Cardiac fibroblast (primary cell): ENCODE measurements at places on chromosomes 12 and 14.
A peak's percentile ranks its signal among the peaks of the same experiment; 100 is the strongest.

DNA sequence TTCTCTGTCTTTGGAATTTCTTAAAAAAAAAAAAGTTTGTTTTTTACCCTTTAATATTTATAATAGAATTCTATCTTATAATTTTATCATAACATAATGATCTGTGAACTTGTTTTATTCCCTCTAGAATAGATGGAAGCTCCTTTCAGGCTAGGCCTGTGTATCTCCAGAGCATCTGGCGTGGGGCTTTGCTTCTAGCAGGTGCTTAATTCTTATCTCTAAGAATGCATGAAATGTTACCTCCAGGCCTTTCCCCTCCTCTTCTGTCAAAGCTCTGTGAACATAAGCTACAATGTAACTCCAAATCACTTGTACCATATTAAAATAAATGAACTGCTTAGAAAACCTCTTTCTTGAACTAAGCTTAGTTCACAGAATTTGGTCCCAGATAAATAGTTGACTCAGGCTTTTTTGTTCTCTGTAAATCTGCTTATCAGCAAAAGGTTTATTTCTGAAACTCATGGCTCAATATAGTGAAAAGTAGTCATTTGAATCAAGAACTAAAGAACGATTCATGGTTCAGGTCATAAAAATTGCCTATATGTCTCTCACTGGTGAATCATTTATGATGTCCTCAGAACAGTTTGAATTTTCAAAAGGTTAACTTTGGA, 407.1 kb downstream of the TRHDE start:
- DNase-seq: no peak

DNA sequence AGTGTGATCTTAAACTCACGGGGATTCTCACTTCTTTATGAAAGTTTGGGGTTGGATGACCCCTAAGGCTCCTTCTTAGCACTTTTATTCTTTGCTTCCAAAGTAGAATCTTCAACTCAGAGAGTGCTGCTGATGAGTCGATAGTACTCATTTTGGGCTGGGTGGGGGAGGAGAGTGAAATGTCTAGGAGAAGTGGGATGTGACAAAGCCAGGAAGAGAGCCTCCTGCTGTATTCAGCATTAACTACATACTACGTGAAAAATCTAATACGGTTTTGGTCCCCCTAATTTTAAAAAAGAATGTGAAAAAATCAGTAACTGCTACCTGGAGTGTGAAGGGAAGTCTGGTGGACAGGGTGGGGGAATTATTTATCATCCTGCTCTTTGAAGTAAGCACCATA, 148.3 kb downstream of the SAMD4A start:
- DNase-seq: peak; percentile 56

DNA sequence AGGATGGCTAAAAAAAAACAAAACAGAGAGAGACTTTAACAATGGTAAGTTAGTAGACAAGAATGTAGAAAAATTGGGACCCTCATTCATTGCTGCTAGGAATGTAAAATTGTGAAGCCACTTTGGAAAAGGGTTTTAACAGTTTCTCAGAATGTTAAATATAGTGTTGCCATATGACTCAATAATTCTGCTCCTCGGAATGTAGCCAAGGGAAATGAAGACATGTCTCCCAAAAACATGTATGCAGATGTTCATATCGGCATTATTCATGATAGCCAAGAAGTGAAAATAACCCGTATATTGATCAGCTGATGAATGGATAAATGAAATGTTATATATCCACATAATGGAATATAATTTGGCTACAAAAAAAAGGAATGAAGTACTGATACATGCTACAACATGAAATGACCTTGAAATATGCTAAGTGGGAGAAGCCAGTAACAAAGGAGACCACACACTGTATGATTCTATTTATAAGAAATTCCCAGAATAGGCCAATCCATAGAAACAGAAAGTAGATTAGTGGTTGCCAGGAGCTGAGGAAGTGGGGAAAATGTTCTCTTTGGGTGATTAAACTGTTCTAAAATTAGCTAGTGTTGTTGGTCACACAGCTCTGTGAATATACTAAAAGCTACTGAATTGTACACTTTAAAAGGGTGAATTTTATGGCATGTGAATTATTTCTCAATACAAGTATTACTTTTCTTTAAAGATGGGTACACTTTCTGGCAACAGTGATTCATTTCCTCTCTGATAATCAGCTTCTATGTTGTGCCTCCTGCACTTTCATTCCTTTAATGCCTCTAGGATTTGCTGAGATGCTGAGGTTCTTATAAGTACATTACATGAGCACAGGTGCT, 132.5 kb downstream of the DAAM1 start:
- peak; percentile 73 for DNase-seq

DNA sequence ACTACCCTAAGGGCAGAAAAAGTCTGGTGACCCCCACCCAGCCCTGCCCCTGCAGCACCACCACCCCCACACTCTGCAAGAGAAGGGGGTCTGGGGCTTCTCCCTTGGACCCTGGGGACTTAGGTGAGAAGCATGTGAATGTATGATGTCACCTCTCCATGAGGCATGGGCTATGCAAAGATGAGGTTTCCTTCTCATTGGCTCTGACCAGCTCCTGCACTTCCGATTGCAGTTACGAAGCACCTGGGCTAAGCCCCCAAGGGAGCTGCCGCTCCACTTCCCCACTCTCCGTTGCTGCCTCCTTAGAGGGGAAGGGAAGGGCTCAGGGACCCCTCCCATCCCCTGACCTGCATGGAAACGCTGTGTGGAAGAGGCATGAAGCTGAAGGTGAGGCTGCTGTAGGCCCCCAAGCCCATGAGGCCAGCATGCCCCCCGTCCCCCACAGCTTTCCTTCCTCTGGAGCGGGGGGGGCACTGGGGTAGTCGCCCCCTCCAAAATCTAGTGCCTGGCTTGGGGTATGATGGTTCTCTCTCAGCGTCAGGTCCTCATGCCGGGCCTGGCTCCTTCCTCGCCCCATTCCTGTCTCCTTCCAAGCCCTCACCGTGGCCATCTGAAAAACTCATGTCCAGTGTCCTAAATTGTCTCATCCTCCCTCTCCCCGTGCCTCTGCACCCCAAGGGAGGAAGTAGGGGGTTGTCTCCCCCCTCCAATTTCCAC, 5.5 kb upstream of the DDX23 start:
- no peak for DNase-seq

- DNase-seq: no peak
Measured at GRCh38 chr12:118344829-118345228, 27.9 kb downstream of the TAOK3 start.

GRCh38 chr12:19190292-19191031, 60.9 kb downstream of the PLEKHA5 start:
- DNase-seq: peak; percentile 75

GRCh38 chr12:116538076-116538591, 21.0 kb upstream of the MAP1LC3B2 start:
- no peak for DNase-seq

- DNase-seq: no peak
Measured at GRCh38 chr12:123524378-123524777, 9.1 kb downstream of the RILPL1 start.

GRCh38 chr14:89240414-89240813, 176.6 kb downstream of the FOXN3 start:
- DNase-seq: peak; percentile 46

DNA sequence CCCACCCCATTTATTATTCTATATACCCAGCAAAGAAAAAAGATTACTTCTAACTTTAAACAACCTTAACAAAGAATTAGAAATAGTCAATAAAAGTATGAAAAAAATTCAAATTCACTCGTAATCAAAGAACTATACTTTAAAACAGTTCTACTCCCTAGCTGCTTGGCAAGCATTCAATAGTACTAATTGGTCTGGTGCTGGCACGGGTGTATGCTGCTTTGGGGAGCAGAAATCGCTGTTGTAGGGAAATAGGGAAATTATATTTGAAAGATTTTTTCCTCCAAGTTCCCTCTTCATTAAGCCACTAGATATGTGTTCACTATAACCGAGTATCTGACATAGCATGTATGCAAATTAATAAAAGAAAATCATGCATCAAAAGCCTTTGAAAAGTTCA, 65.7 kb downstream of the DICER1 start:
- no peak for DNase-seq

GRCh38 chr14:51368721-51369163, 128.7 kb downstream of the TMX1 start:
- peak; percentile 90 for DNase-seq

DNA sequence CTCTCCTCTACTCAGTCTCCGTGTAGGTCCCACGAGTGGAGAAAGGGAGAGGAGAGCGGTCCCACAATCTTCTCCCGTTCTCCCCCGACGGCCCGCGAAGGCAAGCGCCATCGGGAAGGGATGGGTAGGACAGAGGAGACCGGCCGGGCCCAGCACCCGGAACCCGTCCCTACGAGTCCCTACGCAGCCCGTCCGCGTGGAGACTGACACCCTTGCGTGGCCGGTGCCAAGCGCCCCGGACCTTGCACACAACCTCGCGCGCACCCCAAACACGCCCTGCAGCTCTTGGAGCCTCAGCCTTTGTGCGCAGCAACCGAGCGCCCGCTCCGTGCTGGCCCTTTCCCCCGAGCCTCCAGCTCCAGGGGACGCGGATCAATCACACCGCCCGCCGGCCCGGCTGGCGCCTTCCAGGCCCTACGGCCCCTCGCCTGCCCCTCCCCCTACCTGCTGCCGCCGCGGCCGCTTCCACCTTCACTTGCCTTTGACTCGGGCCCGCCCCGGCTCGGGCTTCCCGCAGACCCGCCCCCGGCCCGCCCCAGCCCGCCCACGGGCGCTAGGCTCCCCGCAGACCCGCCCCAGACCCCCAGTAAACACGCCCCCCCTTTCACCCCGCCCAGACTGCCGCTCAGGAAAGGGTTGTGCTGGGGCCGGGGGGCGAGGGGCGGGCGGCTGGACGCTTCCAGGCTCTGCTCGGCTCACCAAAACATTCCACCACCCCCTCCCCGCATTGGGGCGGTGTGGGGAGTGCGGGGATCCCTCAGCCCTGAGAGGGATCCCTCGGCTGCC, at the start of gene NDRG2:
Gene NDRG2 (minus strand): TSS at position 477 of the 786 bp plus-strand sequence. CDS start 1,746 bp downstream, outside the sequence.
- peak; percentile 63 for DNase-seq

GRCh38 chr14:55671641-55672040, 91.6 kb downstream of the KTN1 start:
- DNase-seq: no peak

GRCh38 chr12:123877968-123878367, 94.7 kb downstream of the CCDC92 start:
- no peak for DNase-seq

- peak; percentile 96 for DNase-seq
Measured at GRCh38 chr12:15700595-15700994, 88.6 kb downstream of the EPS8 start.

- no peak for DNase-seq
Measured at GRCh38 chr14:42000450-42000849, 393.8 kb downstream of the LRFN5 start.

DNA sequence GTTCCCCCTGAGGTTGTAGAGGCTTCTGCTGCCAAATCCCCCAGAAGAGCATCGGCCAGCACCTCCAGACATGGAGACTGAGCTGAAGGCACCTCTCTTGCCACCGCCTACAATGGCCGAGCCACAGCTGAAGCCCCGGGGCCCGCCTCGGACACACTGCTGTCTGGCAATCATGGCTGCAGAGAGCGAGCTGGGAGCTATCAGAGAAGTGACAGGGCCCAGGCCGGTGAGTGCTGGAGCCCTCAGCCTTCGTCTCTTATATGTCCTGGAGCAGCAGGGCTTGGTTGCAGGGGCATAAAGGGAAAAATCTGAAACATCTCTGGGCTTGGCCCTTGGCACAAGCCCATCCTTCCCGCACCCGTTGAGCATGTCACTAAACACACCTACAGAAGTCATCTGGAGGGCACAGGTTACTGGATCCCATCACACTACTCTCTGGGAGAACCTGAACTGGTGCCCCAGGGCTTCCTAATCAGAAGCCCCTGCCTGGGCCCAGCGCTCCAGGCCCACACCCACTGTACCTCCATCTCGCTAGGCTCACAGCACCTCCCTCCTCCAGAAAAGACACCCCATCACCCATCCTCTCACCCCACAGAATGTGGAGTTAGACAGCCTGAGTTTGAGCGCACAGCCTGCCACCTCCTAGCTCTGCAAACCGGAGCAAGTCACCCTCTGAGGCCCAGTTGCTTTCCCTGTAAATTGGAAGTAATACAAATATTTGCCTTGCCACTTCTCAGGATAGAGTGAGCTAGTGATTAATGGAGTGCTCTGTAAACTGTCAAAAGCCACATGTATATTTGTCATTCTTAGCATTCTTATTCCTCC, at the start of gene KRT4:
Gene KRT4 (minus strand): TSS at position 232 of the 825 bp plus-strand sequence. CDS start 58 bp downstream, at position 174.
- DNase-seq: no peak

- DNase-seq: no peak
Measured at GRCh38 chr12:29414368-29414767, 33.4 kb upstream of the ERGIC2 start.

DNA sequence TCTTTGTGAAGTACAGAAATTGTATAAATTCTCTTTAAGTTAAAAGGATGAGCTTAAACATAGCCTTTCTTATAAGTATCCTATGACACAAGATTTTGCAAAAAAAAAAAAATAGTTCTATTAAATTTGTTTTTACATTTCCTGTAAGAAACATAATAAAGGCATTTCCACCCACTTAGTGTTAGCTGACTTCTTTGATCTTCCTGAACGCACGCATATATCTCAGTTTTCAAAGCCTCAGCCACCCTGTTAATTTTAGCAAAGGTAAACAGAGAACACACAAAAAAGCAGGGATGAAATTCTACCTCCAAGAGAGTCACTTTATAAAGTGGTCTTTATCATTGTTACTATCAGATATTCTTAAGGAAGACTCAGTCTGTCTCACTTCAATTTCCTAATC, 277.9 kb downstream of the MED13L start:
- no peak for DNase-seq

DNA sequence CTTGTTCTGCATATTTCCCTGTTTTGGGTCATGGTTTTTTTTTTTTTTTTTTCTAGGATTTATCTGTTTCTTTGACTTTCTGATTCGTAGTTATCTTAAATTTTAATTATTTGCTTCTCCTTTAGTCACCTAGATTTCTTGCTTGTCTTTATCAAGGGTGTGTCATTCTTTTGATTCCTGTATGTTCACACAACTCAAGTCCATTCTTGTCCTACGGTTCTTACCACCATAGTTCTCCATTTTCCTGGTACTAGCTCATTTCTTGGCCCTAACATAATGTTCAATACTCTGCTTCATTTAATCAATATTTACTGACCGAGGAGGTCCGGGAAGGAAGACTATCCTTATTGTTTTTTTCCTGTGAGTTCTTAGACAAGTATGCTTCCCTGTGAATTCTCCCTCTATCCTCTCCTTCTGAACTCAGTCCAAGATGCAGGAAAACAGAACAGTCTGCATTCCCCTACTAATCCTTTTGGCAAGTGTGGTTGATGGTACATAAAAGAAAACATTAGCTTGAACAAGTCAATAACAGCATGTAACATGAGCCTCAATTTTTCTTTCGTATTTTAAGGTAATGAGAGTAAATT, 1346.4 kb upstream of the SEL1L start:
- no peak for DNase-seq
